ENCODE measurements at places on chromosomes 6 and 20.

DNA sequence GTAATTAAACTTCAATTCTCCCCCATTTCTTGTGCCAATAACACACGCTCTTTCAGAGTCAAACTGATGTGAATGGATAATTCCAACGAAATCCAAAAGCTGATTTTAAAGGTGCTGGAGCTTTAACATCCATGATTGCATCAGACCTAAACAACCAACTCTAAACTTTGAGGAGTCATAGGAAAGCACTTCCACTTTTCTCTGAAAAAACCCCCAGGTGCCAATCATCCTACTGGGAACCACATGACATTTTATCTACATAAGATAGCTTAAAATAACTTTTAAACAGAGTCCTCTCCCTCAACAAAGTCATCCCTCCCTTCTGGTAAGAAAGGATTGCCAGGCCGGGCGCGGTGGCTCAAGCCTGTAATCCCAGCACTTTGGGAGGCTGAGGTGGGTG lies 167.7 kb upstream of the PDE10A start:
- no peak for DNase-seq

- no peak for DNase-seq
Observed at GRCh38 chr6:3372184-3372846, 84.5 kb downstream of the SLC22A23 start.

DNA sequence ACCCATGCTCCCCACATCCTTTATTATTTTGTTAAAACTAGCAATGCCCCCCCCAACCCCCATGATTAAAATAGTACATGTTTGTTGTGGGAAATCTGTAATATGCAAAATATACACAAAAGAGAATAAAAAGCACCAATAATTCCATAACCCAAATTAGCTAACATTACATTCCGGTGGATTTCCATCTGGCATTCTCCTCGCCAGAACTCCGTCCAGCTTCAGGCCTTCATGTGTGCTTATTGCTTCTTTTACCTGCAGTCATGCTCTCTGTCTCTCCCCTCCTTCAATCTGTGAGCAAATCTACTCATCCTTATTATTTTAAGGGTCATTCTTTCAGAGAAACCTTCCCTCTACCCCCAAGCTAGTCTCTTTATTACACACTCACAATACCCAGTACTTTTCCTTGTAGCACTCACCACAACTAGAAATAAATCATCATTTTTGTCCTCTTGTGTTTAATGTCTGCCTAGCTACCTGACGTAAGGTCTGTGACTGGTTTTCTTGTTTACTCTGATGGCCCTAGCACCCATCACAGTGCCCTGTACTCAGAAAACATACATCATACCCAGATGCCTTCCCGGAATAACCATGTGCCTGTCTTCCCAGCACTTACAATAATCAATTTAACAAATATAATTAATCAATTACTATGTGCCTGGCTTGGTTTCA lies 25.6 kb upstream of the IER3 start:
- no peak for DNase-seq

- no peak for DNase-seq
Observed at GRCh38 chr20:38111366-38112232, 53.5 kb downstream of the TGM2 start.

DNA sequence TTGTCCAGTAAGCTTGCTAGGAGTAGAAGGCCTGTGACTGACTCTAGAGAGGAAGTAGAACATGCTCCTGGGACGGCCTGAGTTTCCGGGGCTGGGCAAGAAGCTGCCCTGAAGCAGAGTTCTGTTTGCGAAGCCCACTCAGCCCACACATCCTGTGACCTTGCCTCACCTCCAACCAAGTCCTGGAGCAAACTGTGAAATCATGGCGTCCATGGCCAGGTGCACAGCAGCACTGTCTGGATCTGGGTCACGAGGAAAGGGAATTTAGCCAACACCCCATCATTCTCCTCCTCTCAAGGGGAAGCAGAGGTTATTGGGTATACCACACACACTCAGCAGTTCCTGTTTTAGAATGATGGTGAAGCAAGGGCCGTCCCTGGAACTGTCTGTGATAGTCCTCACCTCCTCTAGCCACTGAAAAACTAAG lies 87.5 kb downstream of the CRYBG1 start:
- peak; percentile 64 for DNase-seq

GRCh38 chr6:51630011-51630410 lies 457.4 kb downstream of the PKHD1 start:
- DNase-seq: no peak

DNA sequence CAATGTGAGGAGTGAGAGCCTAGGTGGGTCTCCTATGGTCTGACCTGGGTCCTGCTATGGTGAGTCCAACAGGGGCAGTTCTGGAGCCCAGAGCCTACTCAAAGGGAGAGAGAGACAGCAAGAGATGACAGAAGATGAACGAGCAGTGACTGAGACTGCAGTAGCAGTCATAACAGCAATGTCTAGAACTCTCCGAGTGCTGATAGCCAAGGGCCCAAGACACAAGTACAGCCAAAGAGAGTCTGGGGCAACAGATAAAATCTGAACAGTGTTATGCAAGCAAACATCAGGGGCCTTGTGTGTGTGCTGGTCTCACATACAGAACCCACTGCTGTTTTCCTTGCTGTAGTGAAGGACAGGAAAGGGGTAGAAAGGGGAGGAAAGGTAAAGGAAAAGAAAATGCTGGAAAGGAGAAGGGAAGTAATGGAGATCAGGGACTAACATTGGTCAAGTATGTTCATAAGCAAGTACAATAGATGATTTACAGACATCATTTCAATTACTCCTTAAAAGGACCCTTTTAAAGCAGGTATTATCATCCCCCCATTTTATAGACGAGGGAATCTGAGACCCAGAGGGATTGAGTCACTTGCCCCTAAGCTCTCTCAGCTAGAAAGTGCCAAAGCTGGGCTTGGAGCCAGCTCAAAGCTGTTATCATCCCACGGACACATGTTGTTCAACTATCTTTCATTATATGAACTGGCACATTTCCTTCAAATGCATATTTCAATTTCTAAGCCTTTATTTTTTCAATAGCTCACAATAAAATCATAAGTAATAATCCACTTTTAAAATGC lies 182.3 kb upstream of the RAB32 start:
- DNase-seq: no peak

DNA sequence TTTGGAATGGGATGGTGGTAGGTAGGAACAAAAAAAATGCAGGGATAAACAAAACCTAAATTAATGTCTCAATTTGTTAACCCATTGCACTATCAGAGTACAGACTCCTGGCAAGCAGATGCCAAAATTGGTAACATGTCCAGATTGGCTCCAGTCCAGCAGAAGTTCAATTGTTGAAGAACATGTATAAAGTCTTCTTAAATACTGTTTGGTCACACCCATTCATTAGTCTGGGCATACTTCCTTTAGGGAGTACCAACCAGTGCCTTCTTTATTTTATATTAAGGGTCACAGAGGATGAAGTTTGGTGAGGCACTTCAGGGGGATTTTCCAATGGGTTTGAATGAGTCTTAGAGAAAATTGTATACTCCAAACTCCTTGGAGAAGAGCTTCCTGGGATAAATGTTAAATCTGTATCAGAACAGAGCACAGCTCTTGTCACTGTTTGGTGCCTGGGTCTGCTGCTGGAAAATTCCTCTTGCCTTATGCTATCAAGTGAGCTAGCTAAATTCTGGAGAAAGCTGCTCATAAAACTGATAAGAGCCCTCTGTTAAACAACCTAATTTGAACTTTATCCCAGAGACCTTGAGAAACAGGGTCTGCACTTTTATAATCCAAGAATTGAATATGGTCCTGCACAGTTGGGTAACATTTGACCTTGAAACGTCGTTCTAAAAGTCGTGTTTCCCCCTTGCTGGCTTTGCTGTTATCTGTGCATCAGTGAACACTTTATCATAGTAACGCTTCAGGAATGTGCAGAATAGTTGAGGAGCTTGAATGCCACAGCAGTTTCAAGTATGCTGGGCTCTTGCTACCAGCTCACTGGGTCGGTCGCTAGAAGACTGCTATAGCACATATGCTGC lies 334.1 kb upstream of the CITED2 start:
- no peak for DNase-seq

DNA sequence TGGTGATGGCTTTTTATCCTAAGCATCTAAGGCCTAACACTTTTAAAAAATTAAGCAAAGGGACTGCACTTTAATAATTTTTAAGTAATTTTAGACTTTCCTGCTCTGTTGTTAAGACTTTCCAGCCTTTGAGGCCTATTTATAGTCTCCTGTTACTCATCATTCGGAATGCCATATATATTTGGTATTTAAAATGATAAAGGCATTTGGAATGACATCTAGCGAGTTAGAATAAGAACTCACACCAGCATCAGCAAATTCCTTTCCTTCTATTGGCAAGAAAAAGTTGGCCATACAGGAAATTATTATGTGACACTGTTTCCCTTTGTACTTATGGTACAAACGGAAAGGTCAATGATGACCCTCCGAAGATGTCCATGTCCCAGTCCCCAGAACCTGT lies 88.1 kb upstream of the STMND1 start:
- DNase-seq: no peak

DNA sequence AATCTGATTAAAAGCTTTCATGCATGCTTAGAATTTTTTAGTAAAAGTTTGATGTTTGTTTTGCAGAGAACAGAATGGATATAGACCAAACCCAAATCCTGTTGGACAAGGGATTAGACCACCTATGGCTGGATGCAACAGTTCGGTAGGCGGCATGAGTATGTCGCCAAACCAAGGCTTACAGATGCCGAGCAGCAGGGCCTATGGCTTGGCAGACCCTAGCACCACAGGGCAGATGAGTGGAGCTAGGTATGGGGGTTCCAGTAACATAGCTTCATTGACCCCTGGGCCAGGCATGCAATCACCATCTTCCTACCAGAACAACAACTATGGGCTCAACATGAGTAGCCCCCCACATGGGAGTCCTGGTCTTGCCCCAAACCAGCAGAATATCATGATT lies 133.6 kb downstream of the NCOA3 start:
- DNase-seq: no peak

DNA sequence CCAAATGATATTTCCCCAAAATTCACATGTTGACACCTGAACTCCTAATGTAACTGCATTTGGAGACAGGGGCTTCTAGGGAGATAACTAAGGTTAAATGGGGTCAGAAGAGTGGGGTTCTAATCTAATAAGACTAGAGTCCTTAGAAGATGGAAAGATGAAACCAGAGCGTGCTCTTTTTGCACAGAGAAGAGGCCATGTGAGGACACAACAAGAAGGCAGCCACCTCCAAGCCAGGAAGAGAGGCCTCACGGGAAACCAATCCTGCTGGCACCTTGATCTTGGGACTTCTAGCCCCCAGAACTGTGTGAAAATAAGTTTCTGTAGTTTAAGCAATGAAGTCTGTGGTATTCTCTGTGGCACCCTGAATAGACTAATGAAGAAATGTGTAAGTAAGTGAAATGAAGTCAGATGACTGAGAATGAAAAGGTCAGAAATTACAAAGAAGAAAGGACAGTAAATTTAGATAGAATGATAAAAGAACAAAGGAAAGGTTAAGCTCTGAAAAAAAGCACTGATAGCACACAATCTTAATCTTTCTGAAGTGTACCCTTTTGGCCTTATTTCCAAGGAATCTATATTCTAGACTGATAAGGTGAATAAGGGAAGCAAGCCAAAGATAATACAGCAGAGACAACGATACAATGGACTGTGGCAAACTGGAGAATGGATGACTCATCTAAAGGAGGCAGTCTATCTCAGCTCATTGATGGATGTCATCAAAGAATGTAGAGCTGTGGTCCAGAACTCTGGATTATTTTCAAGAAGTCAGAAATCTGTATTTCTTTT lies 110.4 kb downstream of the MYB start:
- no peak for DNase-seq

DNA sequence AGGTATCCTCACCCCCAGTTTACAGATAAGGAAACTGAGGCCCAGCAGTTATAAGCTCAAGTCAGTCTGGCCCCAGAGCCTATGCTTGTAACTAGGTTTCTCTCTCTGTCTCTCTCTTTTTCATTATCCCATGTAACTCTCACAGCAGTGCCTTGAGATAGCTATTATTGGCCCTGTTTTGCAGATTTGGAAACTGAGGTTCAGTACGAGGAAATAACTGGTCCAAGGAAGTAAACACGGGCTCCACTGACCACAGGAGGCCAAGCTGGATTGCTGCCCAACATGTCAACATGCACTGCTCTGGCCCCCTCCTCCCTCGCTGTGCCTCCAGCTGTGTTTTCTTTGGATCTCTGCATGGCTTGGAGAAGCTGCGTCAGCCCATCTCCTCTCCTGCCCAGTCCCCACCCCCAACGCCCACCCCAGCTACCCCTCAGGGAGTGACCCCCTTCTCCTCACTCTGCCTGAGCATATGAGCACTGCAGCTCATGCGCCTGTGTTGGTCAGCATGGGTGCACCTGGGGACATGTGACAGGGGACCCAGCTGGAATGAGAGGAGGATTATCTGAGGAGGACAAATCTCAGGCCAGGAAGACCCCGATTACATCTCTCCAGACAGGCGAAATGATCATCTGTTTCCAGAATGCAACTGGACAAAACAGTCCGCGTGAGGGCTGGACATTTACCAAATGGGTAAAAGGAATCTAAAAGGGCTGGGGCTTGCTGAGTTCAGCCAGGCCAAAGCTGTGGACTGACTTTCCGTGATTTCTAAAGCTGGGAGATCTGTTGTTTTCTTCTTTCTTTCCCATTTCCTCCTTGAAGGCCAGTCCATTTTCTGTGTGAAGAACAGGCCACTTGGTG lies 7.8 kb upstream of the PLTP start:
- no peak for DNase-seq

DNA sequence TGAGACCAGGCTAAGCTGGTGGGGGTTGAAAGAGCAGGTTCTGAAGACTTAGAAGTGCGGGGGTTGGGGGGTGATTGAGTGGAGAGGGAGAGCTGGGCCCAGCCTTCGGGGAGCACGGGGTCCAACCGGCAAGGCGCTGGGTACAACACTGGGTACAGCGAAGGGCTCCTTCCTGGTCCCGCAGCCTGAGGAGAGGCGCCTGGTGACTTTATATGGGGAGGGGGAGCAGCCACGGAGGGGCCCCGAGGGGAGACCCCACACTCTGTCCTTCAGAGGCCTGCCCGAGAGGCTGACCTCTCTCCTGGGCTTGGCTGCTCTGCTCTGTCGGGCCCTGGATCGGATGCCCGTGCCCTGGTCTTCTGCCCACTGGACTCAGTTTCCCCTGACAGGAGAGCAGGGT lies 10.4 kb upstream of the NTSR1 start:
- no peak for DNase-seq

- no peak for DNase-seq
Observed at GRCh38 chr20:32775336-32775991, 13.3 kb downstream of the DNMT3B start.

- DNase-seq: no peak
Observed at GRCh38 chr6:127937747-127938146, 36.9 kb upstream of the THEMIS start.

GRCh38 chr6:52667572-52667971 lies 3.3 kb upstream of the TMEM14A start:
- peak; percentile 67 for DNase-seq

DNA sequence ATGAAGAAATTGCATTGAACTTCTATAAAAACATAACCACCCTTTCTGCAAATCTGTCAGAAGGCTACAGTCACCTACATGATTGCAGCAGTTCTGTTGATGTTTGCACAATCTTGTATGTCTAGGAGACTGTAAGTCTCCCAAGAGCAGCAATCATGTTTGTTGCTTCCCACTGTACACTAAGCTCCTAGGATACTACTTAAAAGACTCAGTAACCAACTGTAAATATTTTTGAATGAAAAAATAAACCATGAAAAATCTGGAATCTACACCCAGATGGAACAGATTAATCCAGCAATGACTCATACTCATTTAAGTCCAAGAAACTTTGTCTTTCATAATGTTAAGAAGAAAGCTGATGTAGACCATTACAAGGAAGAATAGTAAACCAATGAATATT lies 168.5 kb upstream of the ATXN1 start:
- DNase-seq: peak; percentile 16
